MCF 10A (cell line): ENCODE measurements at places on chromosomes 7 and 10.

DNA sequence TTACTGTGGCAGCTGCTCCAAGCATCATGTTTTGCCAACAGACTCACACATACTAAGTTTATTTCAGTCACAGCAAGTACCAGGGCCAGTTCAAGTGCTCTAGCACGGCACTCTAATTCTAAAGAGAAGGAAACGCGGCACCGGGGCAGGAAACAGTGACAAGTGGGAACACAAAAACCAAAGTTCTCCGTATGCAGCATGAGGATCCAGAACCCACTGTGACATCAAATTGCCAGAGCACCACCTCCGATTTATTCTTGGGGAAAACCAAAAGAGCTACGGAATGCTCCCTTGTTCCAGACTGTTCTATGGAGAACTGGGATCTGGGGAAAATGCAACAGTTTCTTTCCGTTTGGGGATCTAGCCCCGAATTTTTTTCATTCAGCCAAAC lies 448 bp upstream of the PTER start:
- H3K4me3 ChIP-seq: peak overlapping the region; percentile 91
- no peaks in the 10 kb centered on the region for H3K27me3 ChIP-seq
- peaks cover 6% of the 10 kb centered on the region for H3K36me3 ChIP-seq
- peak overlapping the region; percentile 94 for H3K27ac ChIP-seq

DNA sequence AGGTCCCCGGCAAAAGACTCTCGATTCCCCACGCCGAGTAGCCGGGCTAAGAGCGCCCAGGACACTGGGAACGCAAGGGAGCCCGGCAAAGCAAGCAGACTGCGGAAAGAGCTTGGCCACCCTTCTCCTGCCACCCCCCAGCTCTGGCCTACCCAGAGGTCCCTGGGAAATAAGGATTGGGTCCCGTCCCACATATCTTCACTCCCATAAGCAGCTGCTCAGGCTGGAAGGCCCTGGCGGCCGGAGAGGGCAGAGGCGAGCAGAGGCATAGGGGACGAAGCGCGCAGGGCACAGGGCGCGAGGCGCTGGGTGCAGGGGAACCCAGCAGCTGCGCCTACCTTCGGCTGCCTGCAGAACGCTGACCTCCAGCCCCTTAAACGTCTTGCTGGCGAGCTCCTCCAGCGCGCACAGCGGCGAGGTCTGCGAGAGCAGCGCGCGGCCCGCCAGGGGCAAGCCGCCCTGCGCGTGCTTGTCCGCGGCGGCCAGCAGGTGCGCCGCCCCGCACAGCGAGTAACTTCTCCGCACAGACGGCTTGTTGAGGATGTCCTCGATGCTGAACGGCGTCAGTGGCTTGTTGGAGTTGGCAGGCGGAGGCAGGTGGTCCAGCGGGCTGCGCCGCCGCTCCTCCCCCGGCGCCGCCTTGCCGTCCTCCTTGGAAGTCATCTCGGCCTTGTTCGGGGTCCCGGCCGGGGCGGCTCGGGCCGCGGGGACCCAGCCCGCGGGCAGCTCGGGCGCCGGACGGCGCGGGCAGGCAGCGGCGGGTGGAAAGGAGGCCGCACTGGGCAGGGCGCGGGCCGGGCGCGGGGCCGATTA lies 904 bp downstream of the LBX1 start:
- DNase-seq: no peak
- no peak overlapping the region for H3K4me3 ChIP-seq
- no peak overlapping the region for H3K27ac ChIP-seq
- no peaks in the 10 kb centered on the region for H3K36me3 ChIP-seq

GRCh38 chr10:92024700-92025099 lies 101.1 kb downstream of the BTAF1 start:
- no peak overlapping the region for H3K27ac ChIP-seq
- peaks cover 67% of the 10 kb centered on the region for H3K36me3 ChIP-seq
- no peaks in the 10 kb centered on the region for H3K4me1 ChIP-seq
- H3K4me3 ChIP-seq: no peak overlapping the region
- no peak for DNase-seq

- no peak overlapping the region for H3K4me3 ChIP-seq
- no peak overlapping the region for H3K27ac ChIP-seq
- DNase-seq: no peak
- peaks cover 21% of the 10 kb centered on the region for H3K36me3 ChIP-seq
- H3K27me3 ChIP-seq: no peaks in the 10 kb centered on the region
- peaks cover 50% of the 10 kb centered on the region for H3K4me1 ChIP-seq
Observed at GRCh38 chr10:102773986-102774385, 30.2 kb downstream of the WBP1L start.

GRCh38 chr10:73639286-73639685 lies 2.0 kb downstream of the MYOZ1 start:
- H3K27ac ChIP-seq: no peak overlapping the region
- peaks cover 10% of the 10 kb centered on the region for H3K27me3 ChIP-seq
- no peak for DNase-seq
- H3K36me3 ChIP-seq: no peaks in the 10 kb centered on the region
- H3K4me3 ChIP-seq: no peak overlapping the region

DNA sequence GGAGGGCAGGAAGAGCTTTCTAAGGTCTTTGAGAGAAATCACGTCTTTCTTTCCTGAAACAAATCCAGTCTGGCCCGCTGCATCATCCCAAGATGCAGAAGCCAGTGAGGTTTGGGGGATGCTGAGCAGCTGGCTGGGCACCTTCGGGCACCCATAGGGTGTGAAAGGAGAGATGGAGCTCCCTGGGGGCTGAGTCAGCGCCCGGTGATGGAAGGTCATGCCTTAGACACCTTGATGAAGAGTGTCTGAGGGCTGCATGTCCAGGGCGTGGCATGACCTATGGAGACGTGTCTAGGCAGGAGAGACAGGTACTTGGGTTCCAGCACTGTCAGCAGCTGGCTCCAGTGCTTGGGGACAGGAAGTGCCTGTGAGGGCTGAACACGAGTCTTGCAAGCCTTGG lies 88.3 kb downstream of the GOLGA7B start:
- no peak for DNase-seq
- no peaks in the 10 kb centered on the region for H3K4me1 ChIP-seq
- H3K27ac ChIP-seq: no peak overlapping the region
- no peak overlapping the region for H3K4me3 ChIP-seq

- DNase-seq: no peak
- no peak overlapping the region for H3K27ac ChIP-seq
- peaks cover 5% of the 10 kb centered on the region for H3K4me1 ChIP-seq
- H3K36me3 ChIP-seq: no peaks in the 10 kb centered on the region
Observed at GRCh38 chr10:88017781-88018180, 154.4 kb downstream of the PTEN start.

DNA sequence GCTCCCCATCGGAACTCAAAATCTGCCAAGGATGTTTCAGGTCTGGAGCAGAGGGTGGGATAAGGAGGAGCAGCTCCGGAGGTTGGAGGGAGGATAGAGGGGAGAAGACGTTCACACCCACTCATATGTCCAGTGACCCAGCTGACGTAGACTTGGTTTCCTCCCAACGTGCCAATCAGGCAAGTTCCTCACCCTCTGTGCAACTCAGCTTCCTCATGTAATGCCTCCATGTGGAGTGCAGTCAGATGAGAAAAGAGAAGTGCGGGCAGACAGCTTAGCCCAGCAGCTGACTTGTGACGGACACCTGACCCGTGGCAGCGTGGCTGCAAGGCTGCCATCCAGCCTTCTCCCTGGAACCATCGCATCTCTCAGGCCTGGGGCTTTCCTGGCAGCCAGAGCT lies 86.8 kb downstream of the NPTX2 start:
- no peaks in the 10 kb centered on the region for H3K36me3 ChIP-seq
- H3K4me3 ChIP-seq: no peak overlapping the region
- peaks cover 27% of the 10 kb centered on the region for H3K27me3 ChIP-seq

DNA sequence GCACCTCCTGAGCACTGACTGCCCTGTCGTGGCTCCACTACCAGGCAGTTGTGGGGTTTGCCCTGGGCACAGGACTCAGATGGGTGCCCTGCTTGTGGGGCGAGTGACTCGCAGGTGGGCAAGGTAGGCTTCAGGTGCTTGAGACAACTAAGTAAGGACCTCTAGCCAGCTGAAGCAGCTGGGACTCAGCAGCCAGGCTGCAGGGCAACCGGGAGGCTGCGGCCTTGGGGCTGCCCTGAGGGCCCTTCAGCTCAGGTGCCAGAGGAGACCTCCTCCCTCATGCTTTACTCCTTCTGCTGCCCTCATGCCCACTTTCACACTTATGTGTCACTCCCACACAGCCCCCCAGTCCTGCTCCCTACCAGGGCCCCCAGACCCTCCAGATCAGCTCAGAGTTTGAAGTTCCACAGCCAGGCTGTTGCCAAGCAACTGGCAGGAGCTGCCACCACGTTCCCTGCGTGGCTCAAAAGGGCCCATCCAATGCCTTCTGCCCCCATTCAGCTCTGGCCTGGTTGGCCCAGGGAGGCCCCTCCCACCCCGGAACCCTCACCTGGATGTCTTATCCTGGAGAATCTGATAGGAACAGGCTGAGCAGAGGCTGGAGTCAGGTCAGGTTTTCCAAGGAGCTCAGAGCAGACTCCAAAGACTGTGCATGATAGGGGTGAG lies 10.0 kb downstream of the TLX1 start:
- peaks cover 38% of the 10 kb centered on the region for H3K27me3 ChIP-seq
- H3K36me3 ChIP-seq: no peaks in the 10 kb centered on the region
- H3K4me3 ChIP-seq: no peak overlapping the region
- no peak overlapping the region for H3K27ac ChIP-seq
- peaks cover 16% of the 10 kb centered on the region for H3K4me1 ChIP-seq

GRCh38 chr7:114759347-114760062 lies 162.4 kb upstream of the MDFIC start:
- H3K27me3 ChIP-seq: no peaks in the 10 kb centered on the region
- H3K27ac ChIP-seq: peak overlapping the region; percentile 60

DNA sequence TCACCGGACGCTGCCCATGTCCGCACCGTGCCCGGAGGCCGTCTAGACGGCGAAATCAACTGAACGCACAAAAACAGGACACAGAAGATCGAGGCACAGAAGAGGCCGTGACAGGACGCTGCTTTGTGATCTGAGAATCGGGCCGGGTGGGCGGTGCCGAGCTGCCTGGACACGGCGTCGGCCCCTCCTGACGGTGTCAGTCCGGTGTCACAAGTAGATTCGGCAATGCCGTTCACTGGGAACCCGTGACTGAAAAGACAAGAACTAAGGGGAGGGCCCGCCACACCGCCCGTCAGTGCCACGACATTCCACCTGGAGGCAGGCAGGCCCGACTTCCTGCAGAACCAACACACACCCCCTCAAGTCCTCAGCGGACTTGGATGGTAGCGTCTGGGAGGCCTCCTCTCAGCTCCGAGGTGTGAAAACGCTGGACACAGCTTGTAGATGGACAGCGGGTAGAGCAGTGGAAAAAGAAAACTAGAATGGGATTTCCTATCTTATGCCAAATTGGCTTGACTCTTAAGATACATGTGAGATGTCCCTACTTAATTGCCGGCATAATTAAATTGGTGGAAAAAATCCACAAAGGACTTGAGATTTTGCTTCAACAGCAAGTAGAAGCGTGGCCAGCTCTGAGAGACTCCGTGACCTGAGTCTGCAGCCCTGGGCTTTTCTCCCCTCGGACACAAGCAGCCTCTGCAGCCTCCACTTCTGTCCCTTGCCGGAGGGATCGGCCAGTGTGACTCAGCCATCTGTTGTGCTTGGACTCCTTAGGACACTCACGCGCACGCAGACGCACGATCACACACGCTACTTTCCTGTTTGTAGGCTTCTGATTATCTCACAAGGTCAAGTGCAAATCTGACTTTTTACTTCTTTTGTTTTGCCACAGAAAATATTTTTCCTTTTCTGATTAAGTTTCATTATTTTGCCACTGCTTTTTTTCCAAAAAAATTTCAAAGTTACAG lies 269.0 kb downstream of the DIP2C start:
- no peaks in the 10 kb centered on the region for H3K36me3 ChIP-seq
- H3K27me3 ChIP-seq: peaks cover 5% of the 10 kb centered on the region
- no peak overlapping the region for H3K27ac ChIP-seq

GRCh38 chr10:102419269-102420180 lies 940 bp upstream of the PSD start:
- H3K36me3 ChIP-seq: peaks cover 14% of the 10 kb centered on the region

DNA sequence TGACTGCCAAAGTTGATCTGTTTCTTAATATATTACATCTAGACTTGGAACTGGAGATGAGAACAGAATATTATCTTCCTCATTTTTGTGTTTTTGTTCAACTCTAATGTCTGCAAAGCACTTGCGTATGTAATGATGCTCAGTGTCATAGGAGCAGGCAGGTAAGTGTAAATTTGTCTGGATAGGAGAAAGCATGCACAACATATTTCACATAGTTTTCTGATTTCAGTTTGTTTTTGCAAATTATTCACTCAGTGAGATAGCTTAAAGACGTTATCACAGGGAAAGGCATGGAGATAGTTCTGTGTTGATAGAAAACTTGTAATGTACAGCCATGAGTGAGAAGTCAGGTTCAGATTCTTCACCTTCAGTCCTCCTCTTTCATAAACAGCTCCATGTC lies 84.8 kb downstream of the CFTR start:
- peaks cover 36% of the 10 kb centered on the region for H3K27me3 ChIP-seq
- H3K4me1 ChIP-seq: no peaks in the 10 kb centered on the region
- no peak overlapping the region for H3K27ac ChIP-seq
- no peak for DNase-seq
- H3K4me3 ChIP-seq: no peak overlapping the region
- H3K36me3 ChIP-seq: no peaks in the 10 kb centered on the region

DNA sequence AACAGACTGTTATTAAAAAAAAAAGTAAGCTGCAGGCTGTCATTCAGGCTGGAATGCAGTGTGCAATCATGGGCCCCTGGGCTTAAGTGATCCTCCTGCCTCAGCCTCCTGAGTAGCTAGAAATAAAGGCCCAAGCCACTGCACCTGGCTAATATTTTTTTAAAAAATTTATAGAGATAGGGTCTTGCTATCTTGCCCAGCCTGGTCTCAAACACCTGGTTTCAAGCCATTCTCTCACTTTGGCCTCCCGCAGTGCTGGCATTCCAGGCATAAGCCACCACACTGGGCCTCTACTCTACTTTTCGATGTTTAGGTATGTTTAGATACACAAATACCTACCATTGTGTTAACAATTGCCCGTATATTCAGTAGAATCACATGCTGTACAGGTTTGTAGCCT lies 270.4 kb upstream of the PRKCQ start:
- H3K27ac ChIP-seq: no peak overlapping the region
- H3K27me3 ChIP-seq: no peaks in the 10 kb centered on the region
- H3K4me1 ChIP-seq: no peaks in the 10 kb centered on the region
- no peak overlapping the region for H3K4me3 ChIP-seq
